ENCODE measurements at places on chromosomes 6 and 20.

- H3K27me3 ChIP-seq: no peaks in the 10 kb centered on the region
- no peak overlapping the region for H3K27ac ChIP-seq
- no peak for DNase-seq
- peaks cover 42% of the 10 kb centered on the region for H3K4me1 ChIP-seq
Observed at GRCh38 chr6:15484821-15485220, 178.0 kb downstream of the DTNBP1 start.

DNA sequence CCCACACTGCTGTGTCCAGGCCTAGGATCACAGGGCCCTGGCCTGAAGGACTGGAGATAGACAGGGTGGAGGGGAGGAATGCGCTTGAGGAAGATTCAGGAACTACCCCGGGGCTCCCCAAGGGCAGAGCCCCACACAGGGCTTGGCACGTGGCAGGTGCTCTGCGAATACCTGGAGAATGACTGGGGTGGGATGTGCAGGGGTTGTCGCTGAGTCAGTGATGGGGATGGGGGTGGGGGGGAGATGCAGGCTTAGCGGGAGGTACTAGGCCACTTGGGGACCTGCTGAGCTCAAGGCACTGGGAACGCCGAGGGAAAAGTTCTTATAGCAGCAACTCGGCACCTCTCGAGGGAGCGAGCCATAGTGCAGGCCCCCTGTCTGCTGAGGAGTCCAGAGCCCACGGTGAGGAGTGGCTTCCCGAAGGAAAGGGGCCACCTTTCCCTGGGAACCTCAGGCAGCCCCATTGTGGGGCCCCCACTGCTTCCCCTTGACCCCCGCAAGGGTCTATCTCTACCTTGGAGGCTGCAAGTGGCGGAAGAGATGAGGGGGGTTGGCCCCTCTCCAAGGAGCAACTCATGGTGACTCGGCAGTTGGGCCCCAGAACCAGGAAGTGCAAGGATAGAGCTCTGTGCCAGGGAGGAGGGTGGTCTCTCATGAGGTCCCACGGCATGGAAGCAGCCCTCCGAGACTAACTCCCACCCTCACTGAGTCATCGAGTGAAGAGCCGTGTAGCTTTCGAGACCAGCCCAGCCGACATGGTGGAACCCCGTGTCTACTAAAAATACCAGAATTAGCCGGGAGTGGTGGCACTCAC, 33.1 kb downstream of the SRC start:
- H3K27me3 ChIP-seq: peaks cover 3% of the 10 kb centered on the region
- H3K4me3 ChIP-seq: no peak overlapping the region
- DNase-seq: no peak

DNA sequence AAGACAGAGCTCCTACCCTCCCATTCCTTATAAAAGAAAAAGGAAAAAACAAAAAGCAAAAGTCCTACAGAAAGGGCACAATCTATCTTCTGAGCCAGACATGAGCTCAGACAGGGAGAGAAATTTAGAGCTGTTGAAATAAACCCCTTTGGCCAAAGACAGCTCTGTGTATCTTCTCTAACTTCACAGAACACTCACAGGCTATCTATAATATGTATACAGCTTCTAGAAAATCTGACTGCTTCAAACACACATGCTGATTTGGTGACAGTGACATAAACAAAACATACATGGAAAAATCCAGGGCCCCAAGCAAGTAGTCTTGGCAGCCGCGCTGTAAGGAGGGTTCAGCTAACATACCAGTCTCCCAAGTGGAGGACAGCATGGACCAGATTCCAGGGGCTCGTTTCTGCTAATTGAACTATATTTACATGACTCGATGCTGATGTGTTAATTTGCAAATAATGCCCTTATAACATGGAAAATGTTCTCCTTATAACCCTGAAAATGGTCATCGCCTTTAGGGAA, 37.0 kb downstream of the MTFR2 start:
- H3K27ac ChIP-seq: no peak overlapping the region
- no peak for DNase-seq
- H3K4me1 ChIP-seq: peaks cover 2% of the 10 kb centered on the region
- no peaks in the 10 kb centered on the region for H3K27me3 ChIP-seq

GRCh38 chr6:74137911-74138310, 441.9 kb downstream of the CD109 start:
- DNase-seq: no peak
- no peak overlapping the region for H3K4me3 ChIP-seq
- H3K27me3 ChIP-seq: no peaks in the 10 kb centered on the region
- H3K4me1 ChIP-seq: no peaks in the 10 kb centered on the region

DNA sequence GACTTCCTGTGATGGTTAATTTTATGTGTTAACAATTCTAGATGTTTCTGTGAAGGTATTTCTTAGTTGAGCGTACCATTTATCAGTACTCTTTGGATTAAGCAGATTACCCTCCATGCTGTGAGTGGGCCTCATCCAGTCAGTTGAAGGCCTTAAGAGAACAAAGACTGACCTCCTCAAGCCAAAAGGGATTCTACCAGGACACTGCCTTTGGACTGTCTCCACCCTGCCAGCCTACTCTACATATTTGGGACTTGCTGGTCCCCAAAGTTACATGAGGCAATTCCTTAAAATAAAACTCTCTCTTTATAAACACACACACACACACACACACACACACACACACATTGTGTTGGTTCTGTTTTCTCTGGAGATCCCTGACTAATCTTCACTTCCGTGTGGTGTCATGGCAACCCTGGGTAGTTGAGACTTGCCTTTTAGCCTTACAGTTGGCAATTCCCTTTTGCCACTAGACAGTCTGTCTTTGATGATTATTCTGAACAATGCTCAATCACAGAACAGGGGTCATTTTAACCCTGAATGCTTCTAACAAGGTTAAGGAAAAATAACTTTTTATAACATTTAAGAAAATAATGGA, 32.2 kb downstream of the MRAP2 start:
- no peak overlapping the region for H3K27ac ChIP-seq
- no peak for DNase-seq
- no peaks in the 10 kb centered on the region for H3K4me1 ChIP-seq

GRCh38 chr6:132483779-132484679, 28.9 kb downstream of the STX7 start:
- H3K4me3 ChIP-seq: no peak overlapping the region
- H3K4me1 ChIP-seq: peaks cover 16% of the 10 kb centered on the region
- H3K36me3 ChIP-seq: no peaks in the 10 kb centered on the region

- H3K27ac ChIP-seq: no peak overlapping the region
- no peaks in the 10 kb centered on the region for H3K27me3 ChIP-seq
- H3K36me3 ChIP-seq: peaks cover 42% of the 10 kb centered on the region
- DNase-seq: no peak
Observed at GRCh38 chr20:34295284-34295683, 7.9 kb downstream of the AHCY start.

- no peaks in the 10 kb centered on the region for H3K36me3 ChIP-seq
- H3K27me3 ChIP-seq: no peaks in the 10 kb centered on the region
- DNase-seq: no peak
- no peaks in the 10 kb centered on the region for H3K4me1 ChIP-seq
Observed at GRCh38 chr20:15332711-15333160, 995.3 kb upstream of the FLRT3 start.

DNA sequence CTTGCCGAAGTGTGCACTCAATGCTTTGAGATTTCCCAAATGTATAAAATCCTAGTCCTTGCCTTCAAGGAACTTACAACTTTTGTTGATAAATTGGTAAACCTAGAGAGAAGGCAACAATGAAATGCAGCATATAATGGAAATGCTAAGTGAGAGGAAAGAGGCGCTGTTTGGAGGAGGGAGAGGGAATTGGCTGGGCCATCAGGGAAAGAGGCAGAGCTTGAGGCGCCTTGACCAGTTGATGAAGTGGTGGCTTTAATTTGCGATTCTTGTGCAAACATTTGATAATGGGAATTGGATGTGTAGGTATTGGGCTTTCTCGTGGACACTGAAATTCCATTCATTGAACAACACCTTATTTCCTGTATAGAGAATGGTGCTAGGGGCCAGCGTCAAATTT, 1.9 kb upstream of the CDYL start:
- H3K27me3 ChIP-seq: peaks cover 30% of the 10 kb centered on the region
- H3K27ac ChIP-seq: peak overlapping the region; percentile 59
- H3K4me1 ChIP-seq: peaks cover 40% of the 10 kb centered on the region
- peaks cover 13% of the 10 kb centered on the region for H3K36me3 ChIP-seq

- no peak overlapping the region for H3K27ac ChIP-seq
- no peak for DNase-seq
- H3K4me3 ChIP-seq: no peak overlapping the region
- H3K4me1 ChIP-seq: peaks cover 27% of the 10 kb centered on the region
Observed at GRCh38 chr6:155221086-155221485, 42.7 kb upstream of the CLDN20 start.

DNA sequence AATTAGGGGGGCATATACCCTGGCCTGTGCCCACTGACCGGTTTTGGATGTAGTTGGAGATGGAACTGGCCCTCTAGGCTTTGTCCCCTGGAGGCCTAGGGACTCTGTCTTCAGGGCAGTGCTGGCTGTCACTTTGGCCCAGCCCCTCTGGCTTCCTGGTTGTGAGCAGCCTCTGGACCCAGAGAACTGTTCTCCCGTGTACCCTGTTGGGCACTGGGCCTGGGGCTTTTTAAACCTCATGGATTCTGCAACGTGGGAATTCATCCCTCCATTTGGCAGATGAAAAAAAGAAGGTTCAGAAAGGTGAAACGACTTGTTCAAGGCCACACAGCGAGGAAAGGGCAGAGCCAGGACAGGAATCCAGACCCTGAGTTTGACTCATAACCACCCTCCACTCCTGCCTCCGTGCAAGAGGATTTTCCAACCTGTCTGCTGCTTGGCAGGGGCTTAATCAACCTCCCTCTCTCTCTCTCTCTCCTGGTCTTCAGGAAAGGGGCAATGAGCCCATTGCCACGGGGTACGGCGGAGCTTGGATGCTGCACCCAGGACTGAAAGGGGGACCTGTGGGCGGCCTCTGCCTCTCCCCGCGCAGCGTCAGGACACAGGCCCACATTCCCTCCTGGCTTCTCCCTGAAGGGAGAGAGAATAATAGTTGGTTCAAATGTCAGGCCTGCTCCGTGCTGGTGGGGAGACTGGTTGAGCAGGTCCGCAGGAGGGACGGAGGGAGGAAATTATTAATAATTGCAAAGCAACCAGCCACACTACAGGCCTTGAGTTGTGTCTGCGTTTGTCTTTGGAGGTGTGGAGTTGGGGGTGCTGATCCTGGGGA, 56.0 kb downstream of the CEBPB start:
- H3K36me3 ChIP-seq: no peaks in the 10 kb centered on the region
- no peak overlapping the region for H3K4me3 ChIP-seq
- peaks cover 3% of the 10 kb centered on the region for H3K4me1 ChIP-seq
- DNase-seq: no peak
- no peaks in the 10 kb centered on the region for H3K27me3 ChIP-seq
- H3K27ac ChIP-seq: no peak overlapping the region
